Right cardiac atrium (tissue), 5 donors: ENCODE measurements at places on chromosomes 1 and 21. TPM values are rescaled to one million over a fixed set of nuclear protein-coding genes. Genes with fewer than 3 reads are reported as not detected.

GRCh38 chr1:206790502-206791250, 18.4 kb upstream of the IL10 start:
- DNase-seq, result no peak

DNA sequence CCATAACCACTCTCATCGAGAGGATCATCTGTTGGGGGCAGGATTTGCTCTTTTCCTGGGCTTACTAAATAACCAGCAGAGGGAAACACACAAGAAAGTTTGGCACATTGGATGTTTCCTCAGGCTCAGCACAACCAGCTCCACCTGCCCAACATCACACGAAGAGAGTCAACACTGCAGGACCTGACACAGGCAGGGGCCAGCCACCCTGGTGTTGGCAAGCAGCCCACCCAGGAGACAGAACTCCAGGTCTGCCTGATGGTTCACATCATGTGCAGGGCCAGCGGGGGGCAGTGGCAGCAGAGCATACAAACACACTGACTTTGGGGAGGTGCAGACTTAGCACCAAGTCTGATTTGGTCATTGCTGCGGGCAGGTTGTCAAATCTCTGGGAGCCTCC, 182.3 kb upstream of the GALNT2 start:
- DNase-seq, result peak; percentile 62

DNA sequence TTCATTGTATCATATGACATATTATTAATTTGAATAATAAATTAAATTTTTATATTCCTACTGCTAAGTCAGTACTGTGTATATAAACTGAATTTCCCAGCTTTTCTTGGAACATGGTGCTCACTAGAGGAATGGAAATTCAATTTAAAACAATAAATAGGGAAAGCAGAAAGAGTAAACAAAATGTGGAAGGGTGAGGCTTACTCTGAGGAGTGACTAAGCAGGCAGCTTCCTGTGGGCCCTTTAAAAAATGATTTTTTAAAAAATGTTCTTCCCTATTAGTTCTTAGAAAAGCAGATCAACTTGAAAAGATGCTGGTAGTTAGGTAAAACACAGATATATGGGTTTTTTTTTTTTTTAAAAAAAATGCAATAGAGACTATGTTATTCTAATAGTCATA, 49.5 kb upstream of the S1PR1 start:
- no peak for DNase-seq

DNA sequence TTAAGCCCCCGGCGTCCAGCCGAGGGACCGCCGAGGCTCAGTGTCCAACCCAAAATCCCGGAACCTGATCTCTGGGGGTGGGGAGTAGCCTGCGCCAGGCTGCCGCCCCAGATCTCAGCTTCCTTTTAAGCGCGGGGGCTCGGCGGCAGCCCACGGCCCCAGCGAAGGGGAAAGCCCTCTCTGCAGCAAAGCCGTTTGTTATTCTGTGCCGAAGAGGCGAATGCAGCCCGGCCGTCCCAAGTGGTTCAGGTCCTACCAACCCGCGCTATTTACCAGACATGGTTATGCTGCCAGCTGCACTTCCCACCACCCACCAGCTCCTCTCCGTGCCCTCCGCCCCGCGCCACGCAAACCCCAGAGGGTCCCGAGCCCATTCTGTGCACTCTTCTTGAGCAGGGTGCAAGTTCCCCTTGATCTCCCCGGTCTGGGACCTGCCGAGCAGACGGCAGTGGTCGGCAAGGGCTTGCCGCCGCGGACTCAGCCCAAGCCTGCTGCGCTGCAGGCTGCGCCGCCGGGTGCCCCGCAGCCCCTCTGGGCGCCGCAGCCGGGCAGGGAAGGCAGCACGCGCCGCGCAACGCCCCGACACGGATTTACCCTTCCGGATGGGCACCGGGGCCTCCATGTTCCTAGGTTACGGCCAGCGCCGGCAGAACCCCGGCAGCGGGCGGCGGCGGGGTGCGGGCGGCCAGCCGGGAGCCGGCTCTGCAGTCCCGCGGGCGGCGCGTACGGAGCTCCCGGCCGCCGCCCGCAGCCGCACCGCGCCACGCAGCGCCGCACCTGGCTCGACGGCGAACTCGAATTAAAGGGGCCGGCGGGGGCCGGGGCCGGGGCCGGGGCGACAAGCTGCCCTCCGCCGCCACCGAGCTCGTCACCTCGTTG, 738 bp upstream of the KCNA2 start:
- no peak for DNase-seq

C1orf87 gene
- not detected for total RNA-seq

DNA sequence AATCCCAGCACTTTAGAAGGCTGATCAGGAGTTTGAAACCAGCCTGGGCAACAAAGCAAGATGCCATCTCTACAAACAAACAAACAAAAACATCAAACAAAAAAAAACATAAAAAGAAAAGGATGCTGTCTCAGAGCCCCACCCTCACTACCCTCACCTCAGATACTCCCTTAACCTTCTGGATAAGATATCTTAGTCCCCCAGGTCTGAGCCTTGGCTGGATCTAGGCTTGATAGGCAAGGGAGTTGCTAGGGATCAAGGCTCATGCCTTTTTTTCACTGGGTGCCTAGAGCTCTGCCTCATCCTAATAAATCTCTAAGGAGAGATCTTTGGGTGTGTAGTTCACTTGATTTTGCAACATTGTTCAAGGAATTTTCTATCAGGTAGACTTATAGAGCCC, 7.4 kb downstream of the HDAC1 start:
- no peak for DNase-seq

GRCh38 chr1:151003180-151003579, 3.5 kb downstream of the MINDY1 start:
- DNase-seq, result no peak

DNA sequence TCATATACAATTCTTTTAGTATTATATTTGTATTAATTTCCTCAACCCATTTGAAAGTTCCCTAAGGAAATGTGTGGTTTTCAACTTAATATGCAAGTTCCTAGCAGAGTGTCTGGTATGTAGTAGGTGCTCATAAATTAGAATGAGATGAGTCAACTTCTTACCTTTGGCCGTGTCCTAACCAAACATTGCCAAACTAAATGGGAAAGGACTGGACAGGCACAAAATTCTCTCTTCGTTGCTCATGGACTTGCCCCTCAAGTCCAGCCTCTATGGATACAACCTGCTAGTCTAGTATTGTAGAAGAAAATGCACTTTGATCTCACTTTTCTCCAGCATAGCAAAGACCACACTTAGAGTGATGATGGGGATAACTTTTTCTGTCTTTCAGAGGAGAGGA, 11.6 kb upstream of the MRPS14 start:
- DNase-seq, result no peak
